ENCODE measurements at places on chromosomes 4 and X.

DNA sequence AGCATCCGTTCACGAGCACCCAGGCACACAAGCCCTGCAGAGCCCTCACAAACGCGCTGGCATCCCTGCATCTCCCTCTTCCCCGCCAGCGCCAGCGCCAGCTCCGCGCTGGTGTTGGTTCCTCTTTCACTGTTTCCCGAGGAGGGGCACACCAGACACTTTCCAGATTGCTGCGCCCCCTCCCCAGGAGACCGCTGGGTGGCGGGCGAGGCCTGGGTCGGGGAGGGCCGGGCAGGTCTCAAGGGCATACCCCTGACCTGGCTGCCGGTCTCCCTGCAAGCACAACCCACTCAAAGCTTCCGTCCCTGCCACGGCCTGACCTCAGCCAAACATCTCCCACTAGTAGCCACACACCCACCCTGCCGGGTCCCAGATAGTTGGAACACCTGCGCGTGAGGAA, 2.2 kb upstream of the NKX1-1 start:
- no peak overlapping the region for H3K27ac ChIP-seq
- H3K4me1 ChIP-seq: no peaks in the 10 kb centered on the region
- H3K4me3 ChIP-seq: no peak overlapping the region
- peaks cover 66% of the 10 kb centered on the region for H3K27me3 ChIP-seq
- DNase-seq: peak; percentile 8
- peaks cover 4% of the 10 kb centered on the region for H3K36me3 ChIP-seq

DNA sequence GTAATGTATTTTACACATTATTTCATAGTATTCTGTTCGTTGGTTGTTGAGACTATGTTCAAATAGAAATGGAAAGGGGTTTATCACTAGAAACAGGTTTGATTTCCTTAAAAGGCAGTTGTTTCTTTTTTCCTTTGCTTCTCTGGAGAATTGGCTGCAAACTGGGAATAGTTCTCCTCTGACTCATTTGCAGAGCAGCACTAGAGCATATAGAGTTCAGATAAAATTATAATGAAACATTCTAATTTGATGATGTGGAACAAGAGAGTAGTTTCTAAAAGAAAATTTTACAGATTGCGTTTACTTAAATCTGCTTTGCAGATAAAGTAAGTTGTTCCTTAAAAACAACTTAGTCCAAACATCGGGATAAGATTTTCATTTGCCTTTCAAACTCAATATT, 29.7 kb downstream of the SYNPO2 start:
- no peak overlapping the region for H3K4me3 ChIP-seq
- no peak for DNase-seq
- no peak overlapping the region for H3K27ac ChIP-seq
- no peaks in the 10 kb centered on the region for H3K36me3 ChIP-seq
- H3K27me3 ChIP-seq: peaks cover 43% of the 10 kb centered on the region
- no peaks in the 10 kb centered on the region for H3K4me1 ChIP-seq

GRCh38 chr4:26867914-26868684, 7.5 kb downstream of the STIM2 start:
- peaks cover 19% of the 10 kb centered on the region for H3K36me3 ChIP-seq
- no peaks in the 10 kb centered on the region for H3K27me3 ChIP-seq
- no peak for DNase-seq

DNA sequence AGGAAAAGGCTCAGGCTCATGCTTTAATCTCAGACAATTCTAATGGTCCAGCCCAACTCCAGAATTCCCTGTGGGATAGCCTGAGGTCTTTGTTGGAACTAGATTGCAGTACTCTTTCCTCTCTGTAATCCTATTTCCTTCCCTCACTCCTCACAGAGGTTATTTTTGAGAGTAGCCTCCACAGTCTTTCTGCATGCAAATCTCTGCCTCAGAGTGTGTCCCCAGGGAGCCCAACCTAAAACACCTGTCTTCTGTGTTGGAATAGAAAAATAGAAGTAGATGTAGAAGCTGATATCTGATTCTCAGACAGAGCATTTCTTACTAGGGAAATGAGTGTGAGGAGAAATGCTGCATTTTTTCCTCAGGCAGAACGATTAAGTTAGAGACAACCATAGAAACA, 915.5 kb upstream of the EPHA5 start:
- H3K4me1 ChIP-seq: no peaks in the 10 kb centered on the region
- no peak overlapping the region for H3K4me3 ChIP-seq
- H3K27ac ChIP-seq: no peak overlapping the region
- DNase-seq: no peak
- H3K36me3 ChIP-seq: no peaks in the 10 kb centered on the region

DNA sequence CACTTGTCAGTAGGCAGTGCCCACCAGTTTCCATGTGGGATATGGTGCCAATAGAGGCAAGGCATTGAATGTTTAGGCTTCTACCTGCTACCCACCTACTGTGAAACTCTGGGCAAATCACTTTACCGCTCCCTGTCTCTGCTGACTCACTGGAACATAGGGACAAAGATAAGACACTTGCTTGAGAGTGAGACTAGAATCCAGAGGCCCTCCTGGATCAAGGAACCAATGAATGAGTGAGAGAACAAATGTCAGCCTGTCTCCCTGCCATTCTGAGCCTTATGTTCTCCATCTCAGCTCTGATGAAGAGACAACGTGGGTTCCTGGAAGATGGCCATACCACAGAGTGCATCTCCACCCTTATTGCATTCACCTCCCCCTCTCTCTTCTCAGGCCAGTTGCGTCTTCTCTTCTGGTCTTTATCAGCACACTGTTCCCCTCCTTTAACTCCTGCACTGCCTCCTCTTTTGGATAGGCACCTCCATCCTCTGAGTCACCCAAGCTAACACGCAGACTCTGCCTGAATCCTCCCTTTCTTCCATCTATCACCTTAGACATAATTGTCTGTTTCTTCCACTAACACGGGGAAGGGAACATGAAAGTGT, 15.4 kb upstream of the PRRG3 start:
- no peak overlapping the region for H3K27ac ChIP-seq
- no peak for DNase-seq
- H3K36me3 ChIP-seq: no peaks in the 10 kb centered on the region
- no peaks in the 10 kb centered on the region for H3K4me1 ChIP-seq
- H3K4me3 ChIP-seq: no peak overlapping the region
- H3K27me3 ChIP-seq: peaks cover 24% of the 10 kb centered on the region

DNA sequence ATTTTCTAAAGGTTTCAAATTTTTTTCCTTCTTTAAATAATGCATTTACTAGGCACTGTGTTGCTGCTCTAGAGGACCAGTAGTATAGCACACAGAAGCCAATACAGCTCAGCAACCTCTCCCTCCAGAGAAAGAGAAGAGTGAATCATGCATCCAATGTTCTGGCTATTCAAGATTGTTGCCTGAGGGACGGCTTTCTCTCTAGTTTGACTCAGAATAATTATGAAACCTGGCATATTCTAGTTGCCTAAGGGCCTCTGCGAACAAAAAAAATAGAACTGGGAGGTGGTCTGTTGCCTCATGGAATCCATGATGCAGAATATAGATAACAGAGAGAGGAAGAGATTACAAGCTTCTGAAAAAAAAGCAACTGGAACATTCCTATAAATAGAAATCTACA, 1233.3 kb upstream of the PABPC4L start:
- no peak overlapping the region for H3K4me3 ChIP-seq
- no peaks in the 10 kb centered on the region for H3K4me1 ChIP-seq
- H3K36me3 ChIP-seq: no peaks in the 10 kb centered on the region
- H3K27me3 ChIP-seq: no peaks in the 10 kb centered on the region
- no peak for DNase-seq
- no peak overlapping the region for H3K27ac ChIP-seq

DNA sequence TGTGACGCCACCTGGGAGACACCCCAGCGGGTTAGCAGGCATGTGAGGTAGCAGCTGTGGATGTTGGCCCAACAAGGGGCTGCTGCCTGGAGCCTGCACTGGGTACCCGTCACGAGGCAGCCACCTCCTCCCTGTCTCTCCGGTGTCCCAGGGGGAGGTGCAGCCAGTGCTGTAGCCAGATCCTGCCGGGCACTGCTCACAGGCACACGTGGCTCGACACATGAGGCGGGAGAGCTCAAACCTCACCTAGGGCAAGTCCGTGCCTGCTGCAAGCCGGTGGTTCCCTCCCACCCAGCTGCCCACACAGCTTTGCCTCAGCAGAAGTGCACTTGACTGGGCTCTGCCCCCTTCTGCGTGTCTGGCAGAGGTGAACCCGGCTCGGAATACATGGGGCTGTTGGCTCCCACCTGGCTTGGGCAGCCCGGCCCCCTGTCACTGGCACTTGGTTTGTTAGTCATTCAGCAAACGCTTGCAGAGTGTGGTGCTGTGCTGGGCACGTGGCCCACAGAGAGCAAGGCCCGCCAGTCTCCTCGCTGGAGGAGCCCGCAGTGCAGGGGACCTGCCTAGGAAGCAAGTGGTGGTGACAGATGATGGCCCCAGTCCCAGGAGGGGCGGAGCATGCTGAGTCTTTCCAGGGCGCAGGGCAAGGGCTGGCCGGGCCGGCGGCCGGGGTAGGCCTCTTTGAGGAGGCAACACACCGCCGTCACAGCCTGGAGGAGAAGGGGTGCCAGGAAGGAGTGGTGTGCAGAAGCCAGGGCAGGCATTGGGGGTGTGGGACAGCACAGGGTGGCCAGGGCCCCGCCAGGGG, 10.1 kb upstream of the SH3TC1 start:
- H3K4me3 ChIP-seq: no peak overlapping the region
- peaks cover 1% of the 10 kb centered on the region for H3K36me3 ChIP-seq
- DNase-seq: no peak
- peaks cover 9% of the 10 kb centered on the region for H3K4me1 ChIP-seq
- H3K27ac ChIP-seq: no peak overlapping the region

DNA sequence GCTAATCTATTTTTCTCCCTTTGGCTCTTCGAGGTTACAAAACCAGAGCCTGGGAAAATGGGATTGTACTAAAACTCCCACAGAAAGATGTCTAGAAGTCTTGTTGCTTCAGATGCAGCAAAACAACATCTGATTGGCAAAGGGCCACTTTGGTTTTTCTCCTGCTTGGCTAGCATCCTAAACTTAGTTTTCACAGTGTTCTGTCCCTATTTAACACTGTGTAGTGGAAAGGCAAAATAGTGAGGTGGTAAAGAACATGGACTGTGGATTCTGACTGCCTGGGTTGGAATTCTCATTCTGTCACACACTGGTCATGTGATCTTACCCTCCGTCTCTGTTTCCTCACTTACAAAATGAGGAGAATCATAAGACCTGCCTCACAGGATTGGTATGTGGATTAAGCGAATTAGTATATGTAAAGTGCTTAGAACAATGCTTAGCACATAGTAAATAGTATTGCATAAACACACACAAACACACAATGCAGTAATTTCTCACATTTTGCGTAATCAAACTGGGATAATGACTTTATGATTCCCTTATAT, 23.5 kb downstream of the TIGD2 start:
- H3K4me1 ChIP-seq: no peaks in the 10 kb centered on the region
- H3K36me3 ChIP-seq: no peaks in the 10 kb centered on the region
- H3K27me3 ChIP-seq: peaks cover under 1% of the 10 kb centered on the region

DNA sequence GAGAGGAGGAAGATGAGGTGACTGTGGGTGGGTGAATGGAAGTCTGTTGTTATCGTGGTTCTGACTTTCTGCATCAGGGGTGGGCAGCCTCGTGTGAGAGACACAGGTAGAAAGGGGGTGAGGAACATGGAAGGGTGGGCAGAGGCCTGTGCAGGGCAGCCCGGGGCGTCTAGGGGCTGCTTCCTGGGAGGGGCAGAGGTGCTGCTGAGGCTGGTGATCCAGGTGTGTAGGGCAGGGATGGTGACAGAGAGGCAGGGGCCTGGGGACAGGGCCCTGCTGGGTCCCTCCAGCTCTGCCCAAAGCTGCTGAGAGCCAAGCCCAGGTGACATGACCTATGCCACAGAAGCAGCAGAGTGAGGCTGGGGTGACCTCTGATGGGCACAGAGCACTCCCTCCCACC, 89.7 kb upstream of the C4orf50 start:
- no peak for DNase-seq
- peaks cover 9% of the 10 kb centered on the region for H3K4me1 ChIP-seq
- H3K4me3 ChIP-seq: no peak overlapping the region
- H3K36me3 ChIP-seq: peaks cover 24% of the 10 kb centered on the region
- H3K27me3 ChIP-seq: no peaks in the 10 kb centered on the region

DNA sequence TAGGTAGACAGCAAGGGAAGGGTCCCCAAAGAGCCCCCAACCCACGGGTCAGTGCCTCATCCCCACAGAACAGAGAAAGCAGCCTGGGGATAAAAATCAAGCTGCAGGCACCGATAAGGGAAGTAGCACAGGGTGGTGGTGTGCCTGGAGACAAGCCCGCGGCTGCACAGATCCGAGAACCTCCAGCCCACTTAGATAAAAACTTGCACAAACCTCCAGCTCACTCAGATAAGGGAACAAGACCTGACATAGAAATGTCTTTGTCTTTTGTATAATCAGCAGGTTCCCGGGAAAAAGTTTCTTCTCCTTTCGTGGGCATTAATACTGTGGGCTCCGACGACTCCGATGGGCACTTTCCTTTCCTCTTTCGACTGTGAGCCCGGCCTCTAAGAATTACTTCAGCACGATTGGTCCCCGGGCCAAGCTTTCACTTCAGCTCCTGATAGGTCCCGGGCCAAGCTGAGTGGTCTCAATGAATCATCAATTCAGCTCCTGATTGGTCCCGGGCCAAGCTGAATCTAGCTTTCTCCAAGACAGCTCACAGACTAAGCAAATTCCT, 32.4 kb downstream of the PRDX4 start:
- no peak for DNase-seq
- H3K4me3 ChIP-seq: no peak overlapping the region
- H3K27me3 ChIP-seq: no peaks in the 10 kb centered on the region
- H3K36me3 ChIP-seq: peaks cover 14% of the 10 kb centered on the region
- H3K4me1 ChIP-seq: no peaks in the 10 kb centered on the region

DNA sequence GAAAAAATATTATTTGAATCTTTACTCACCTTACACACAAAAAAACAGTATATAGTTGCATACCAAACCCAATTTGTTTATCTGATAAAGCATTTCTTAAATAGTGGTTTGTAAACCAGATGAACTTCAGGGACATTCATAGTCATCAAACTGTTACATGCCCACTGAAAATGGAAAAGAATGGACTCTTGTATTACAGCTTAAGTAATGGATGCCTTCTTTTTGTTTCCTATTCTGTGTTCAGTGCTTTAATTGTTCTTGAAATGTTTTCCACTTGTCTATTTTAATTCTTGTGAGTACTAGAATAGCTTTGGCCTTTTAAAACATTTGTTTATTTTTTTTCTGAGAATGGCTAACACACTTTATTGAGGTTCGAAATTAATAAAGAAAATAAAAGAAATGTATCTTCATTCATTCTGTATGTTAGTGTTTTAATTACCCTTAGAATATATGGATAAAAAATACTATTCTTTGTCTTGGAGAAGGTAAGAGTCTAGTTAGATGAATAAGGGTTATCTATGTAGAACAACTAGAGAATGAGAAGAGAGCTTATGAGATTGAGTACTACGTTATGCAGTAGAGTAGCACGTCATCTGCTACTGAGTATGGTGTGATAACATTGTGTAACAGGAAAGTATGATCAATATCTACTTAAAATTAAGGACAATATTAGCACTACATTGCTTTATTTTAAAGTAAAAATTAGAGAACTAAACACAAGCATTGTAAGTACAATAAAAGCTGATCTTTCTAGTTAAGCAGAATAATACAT, 9.9 kb downstream of the CPEB2 start:
- H3K27me3 ChIP-seq: no peaks in the 10 kb centered on the region
- peaks cover 32% of the 10 kb centered on the region for H3K4me1 ChIP-seq
- peaks cover 30% of the 10 kb centered on the region for H3K36me3 ChIP-seq
- no peak for DNase-seq

- H3K36me3 ChIP-seq: no peaks in the 10 kb centered on the region
- no peak overlapping the region for H3K27ac ChIP-seq
- H3K4me3 ChIP-seq: no peak overlapping the region
- no peaks in the 10 kb centered on the region for H3K27me3 ChIP-seq
- DNase-seq: no peak
These were observed 197.0 kb downstream of the BCOR start for GRCh38 chrX:39900777-39901170.

Data from central memory CD8-positive, alpha-beta T cell (primary cell).